ENCODE measurements at places on chromosomes 13 and 19.

DNA sequence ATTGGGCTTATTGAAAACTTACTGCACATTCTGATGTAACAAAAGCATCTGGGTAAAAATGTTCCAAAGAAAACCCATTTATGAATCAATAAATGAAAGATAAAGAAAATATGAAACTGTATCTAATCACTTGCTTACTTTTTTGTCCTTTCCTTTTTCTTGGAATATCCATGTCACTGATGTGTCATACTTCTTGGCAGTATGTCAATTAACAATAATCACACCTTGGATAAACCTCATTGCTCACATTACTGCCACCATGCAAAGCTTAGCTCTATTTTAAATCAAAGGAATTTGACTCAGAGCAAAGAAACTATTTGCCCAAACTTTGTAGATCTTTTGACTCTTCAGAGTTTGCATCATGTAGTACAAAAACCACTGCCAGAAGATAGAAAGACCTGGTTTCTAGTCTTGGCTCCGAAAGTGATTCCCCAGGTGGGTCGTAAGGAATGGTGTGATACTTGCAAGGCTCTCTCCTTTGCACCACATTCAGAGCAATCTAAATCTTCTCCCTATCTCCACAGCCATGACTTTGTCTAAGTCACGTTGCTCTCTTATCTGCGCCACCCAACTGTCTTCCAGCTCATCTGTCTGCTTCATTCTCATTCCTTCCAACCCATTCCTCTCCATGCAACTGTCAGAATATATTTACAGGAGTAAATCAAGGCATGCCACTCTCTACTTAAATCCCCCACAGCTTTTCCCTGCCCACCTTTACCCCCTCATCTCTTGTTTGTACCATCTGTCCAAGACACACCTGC lies 311.9 kb downstream of the COG6 start:
- DNase-seq, result no peak

DNA sequence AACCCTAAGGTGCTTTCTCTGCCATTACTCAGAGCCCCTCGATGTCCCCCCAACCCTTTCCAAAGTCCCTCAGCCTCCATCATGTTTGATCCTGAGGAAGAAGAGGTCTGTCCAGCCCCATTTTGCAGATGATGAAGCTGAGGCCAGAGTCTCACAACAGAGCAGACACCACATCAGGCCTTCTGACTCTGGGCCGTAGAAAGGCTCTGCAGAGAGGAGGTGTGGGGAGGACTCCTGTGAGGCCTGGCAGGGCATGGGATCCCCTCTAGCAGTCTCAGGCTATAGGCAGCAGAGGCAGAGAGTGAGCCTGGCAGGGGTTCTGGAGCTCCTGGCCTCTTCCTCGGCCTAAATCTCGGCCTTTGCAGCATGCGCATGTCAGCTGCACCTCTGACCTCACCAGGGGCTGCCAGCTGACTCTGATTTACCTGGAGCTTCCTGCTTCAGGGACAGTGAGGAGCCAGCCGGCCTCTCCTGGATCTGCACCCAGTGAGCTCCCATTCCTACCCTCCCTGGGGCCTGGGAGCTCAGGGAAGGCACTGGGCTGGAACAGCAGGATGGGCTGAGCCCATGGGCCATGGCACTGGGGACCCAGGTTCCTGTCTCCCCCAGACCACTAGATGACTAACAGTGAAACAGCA lies 41.7 kb upstream of the VSTM2B start:
- DNase-seq, result no peak

DNA sequence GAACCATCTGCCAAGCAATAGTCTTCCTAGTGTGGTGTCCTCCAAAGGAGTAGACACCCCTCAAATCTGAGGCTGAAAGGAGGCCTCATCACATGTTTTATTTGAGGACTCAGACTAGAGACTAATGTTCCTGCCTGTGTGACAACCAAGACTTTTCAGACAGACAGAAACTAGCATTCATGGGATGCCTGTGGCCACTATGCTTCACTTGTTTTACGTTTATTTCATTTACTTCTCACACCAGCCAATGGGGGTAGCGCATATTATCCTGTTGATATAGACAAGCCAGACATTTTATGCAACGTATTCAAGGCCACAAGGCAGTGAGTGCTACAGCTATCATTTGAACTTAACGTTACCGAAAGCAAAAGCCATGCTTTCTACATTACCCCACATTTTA lies 391.7 kb upstream of the HTR2A start:
- no peak for DNase-seq

GRCh38 chr13:65540175-65540574 lies 1690.0 kb downstream of the PCDH9 start:
- no peak for DNase-seq

- DNase-seq, result peak; percentile 78
Observed at GRCh38 chr19:17095141-17095919, 19.8 kb downstream of the MYO9B start.

GRCh38 chr19:46373491-46374359 lies 26.8 kb downstream of the PPP5C start:
- DNase-seq, result no peak

- DNase-seq, result no peak
Observed at GRCh38 chr19:11166281-11167142, 10.9 kb upstream of the SPC24 start.

DNA sequence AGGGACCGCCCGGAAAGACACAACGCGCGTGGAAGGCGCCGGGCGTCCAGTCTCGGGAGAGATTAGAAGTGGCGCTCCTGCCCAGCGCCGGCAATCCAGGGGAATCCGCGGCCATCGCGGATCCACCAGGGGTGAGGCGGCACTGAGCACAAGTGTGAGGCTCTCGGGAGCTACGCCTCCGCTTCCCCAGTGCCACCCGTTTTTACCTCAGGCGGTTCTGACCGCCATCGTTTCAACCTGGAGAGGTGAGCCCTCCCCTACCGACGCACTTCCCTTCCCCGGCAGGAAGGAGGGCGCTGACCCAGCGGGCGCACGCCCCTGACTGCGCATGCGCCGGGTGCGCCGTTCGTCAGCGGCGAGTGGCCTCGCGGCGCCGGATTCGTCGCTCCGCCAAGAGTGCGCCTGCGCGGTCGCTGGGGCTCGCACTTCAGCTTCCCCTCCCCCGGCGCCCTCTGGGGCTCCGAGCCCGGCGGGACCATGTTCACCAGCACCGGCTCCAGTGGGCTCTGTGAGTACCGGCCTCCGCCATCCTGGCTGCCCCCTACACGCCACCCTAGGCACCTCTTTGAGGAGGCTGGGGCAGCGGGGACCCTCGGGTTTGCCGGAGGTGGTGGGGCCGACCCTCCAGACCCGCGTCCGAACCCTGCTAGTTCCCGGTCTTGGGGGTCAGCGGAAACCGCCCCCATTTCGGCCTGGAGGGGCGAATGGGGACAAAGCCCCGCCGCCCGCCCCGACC lies at the start of gene UBAC2:
TSS of gene UBAC2 (plus strand) at position 423 of the 736 bp plus-strand sequence. CDS start at position 478, 55 bp downstream.
- peak; percentile 87 for DNase-seq

GRCh38 chr19:6773323-6773931 lies 919 bp downstream of the VAV1 start:
- no peak for DNase-seq
